ENCODE measurements at places on chromosomes 2 and 18.
A peak's percentile ranks its signal among the peaks of the same experiment; 100 is the strongest.

GRCh38 chr2:164535280-164536025 is 85.8 kb downstream of the GRB14 start:
- DNase-seq, result no peak

GRCh38 chr18:28163201-28163775 is 13.6 kb downstream of the CDH2 start:
- DNase-seq, result no peak

- DNase-seq, result no peak
Observed at GRCh38 chr18:26438980-26439379, 109.4 kb downstream of the KCTD1 start.

DNA sequence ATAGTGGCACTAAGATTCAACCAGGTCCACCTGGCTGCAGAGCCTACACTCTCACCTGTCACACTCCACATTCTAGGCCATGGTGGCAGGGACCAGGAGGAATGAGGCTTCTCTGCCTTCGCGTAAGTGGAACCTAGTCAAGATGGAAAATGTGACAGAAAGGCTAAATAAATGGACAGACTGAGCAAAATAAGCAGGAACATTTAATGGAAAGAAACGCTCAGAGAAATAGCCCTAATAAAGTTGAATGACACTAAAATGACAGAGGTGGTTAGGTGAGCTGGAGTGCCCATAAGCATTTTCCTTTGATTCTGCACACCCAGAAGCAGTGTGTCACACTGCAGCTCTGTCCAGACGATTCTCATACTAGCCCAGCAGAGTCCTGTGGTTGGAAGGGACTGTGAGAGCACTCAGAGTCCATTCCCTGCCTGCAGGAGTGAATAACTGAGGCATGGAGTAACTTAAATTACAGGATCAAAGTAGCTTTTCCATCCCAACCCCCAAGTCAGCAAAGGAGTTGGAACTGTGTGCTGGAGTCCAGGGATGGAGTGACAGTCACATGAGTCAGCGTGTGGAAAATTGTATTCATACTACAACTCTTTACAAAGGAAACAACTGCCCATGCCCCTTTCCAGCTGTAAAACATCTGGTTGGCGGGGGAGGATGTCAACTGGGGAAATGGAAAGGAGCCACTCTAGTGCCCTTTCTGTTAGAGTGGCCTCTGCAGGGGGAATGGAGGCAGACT is 105.4 kb upstream of the LGALSL start:
- DNase-seq, result no peak

- no peak for DNase-seq
Observed at GRCh38 chr18:9619990-9620389, 5.6 kb upstream of the PPP4R1 start.

GRCh38 chr2:129936334-129936934 is 43.0 kb upstream of the RAB6C start:
- DNase-seq, result no peak

GRCh38 chr2:188978291-188979081 is 4.3 kb downstream of the COL3A1 start:
- no peak for DNase-seq

- DNase-seq, result no peak
Observed at GRCh38 chr18:404061-404636, 96.4 kb downstream of the COLEC12 start.

DNA sequence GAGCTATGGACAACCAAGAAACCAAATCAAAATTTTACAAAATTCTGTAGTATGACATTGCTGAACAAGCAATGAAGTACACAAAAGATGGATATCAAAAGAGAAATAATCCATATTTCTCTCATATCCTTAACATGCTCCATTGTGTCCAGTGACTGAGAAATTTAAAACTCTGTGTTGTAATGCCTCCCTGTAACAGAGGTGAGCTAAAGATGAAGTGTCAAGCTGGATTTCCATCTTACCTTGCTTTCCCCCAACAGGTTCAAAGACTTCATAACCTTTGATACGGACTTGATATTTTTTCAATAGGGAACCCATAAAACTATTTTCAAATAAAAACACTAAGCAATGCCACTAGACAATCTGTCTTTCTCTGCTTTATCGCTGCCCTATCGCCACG is 95.7 kb upstream of the SERTAD2 start:
- DNase-seq, result no peak

GRCh38 chr2:239394346-239394945 is 6.4 kb downstream of the HDAC4 start:
- DNase-seq, result no peak

GRCh38 chr2:63861220-63861822 is 19.6 kb downstream of the UGP2 start:
- peak; percentile 63 for DNase-seq

DNA sequence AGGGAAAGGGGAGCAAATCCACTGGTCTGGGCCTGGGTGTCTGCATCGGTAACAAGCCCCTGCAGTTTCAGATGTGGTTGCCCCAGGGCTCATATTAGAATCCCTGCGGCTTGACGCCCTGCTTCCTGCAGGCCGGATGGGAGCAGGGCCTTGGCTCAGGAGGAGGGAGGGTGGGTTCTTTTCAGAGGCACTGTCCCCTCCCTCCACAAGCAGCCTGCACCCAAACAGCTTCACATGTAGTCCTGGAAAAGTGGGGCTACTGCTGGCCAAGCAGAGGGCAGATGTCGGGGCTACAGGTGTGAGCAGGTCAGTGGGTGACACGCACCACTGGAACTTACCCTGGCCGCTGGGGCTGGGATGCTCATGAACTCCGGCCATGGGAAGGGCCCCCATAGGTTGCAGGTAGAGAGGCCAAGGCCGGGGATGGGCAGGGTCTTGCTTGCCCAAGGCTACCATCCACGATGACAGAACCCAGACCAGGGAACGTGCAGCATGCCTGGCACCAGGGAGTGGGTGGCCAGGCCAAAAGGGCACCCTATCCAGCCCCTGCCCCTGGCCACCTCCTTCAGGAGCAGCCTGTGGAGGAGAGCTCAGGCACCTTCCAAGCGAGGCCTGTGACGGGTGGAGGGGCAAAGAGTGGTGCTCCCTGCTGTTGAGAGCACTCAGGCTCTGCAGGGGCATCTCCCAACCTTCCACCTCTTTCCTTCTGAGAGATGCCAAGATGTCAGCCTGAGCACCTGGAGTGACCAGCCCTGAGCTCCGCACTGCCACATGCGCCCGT is 16.8 kb downstream of the ARID5A start:
- DNase-seq, result no peak

GRCh38 chr2:128631698-128632500 is 313.2 kb upstream of the HS6ST1 start:
- no peak for DNase-seq

- peak; percentile 33 for DNase-seq
Observed at GRCh38 chr18:26307161-26307773, 81.0 kb downstream of the TAF4B start.

DNA sequence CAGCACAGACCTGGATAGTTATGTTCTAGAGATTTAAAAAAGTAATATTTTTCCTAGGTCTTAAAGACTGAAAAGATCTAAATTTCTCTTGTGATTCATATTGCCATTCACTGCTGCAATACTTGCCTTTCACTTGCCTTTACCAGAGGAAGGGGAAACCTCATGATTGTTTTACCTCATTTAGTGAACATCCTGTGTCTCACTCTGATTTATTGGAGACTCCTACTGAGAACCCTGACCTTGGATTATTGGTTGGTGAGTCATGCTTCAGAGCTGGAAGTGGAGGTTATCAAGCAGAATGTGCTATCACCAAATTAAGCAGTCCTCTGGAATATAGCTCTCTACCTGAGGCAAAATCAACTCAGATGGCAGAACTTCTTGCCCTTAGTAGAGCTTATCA is 500.5 kb downstream of the TSN start:
- no peak for DNase-seq

DNA sequence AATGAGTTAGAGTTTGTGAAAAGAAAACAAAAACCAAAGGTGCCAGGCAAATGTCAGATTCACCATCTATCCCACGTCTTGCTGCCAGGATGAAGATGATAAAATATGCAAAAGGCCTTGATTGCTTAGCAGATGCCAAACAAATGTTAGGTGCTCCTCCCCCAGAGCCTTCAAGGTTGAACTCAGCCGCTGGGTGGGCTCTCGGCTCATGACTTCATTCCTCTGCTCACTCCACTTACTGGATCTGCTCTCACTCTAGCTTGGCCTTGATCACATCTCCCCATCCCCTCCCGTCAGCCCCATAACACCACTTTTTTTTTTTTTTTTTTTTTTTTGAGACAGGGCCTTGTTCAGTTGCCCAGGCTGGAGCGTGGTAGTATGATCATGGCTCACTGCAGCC is 38.5 kb downstream of the SH2D6 start:
- no peak for DNase-seq

DNA sequence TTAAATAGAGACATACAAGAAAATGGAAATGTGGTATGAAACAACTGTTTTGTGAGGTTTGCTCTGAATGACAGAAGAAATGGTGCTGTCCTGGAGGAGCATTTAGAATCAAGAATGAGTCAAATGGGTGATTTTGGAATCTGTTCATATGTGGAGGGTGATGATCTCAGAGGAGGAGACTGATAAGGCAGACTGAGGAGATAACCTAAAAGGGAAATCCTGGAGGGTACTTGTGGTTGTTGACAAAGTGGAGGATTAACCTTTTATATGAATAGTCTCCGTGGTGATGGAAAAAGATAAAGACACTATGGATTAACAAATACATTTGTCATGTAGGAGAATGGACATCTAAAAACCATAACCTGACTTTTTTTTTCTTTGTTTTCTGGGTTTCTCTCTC is 74.1 kb downstream of the MMADHC start:
- no peak for DNase-seq

DNA sequence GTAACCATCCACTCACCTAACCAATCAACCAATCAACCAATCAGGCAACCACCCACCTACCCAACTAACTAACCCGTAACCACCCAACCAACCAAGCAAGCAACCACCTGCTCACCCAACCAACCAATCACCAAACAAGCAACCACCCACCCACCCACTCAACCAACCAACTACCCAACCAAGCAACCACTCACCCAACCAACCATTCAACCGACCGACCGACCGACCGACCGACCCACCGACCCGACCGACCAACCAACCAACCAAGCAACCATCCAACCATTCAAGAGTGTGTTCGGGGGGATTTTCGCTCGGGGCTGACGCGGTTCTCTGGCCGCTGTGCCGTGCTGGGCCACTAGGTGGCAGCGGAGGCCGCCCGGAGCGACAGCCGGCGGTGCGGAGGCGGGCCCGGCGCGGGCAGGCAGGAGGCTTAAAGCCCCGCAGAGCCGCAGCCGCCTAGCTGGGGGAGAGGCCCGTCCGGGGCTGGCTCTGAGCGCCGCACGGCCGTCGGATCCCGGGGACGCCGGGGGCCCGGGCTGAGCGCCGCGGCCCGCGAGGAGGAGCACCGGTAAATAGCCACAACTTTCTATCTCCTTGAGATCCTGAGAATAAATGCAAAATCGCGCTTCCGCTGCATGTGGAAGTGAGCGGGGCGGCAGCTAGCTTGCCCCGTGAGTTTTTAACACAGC is at the start of gene MC5R:
Gene MC5R (plus strand): TSS at position 443 of the 689 bp plus-strand sequence. CDS start 1,617 bp downstream, outside the sequence.
- DNase-seq, result peak; percentile 12

GRCh38 chr2:171347591-171348032 is 86.2 kb downstream of the METTL8 start:
- no peak for DNase-seq

DNA sequence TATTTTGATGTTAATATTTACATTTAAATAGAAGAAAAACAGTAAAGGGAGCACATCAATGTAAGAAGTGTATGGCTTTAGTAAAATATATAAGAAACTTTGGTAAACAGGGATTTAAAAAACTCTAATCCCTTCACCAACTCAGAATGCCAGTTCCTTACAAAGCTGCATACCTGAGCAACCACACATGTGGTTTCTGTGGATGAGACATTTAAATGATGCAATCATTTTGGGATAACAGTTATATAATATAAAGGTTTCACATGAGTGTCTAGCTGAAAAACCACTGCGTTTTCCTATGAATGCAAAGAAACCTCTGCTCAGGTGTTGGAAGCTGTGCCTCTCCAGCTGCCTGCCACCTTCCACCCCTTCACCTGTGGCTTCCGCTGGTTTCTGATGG is 209.1 kb upstream of the REV1 start:
- no peak for DNase-seq

DNA sequence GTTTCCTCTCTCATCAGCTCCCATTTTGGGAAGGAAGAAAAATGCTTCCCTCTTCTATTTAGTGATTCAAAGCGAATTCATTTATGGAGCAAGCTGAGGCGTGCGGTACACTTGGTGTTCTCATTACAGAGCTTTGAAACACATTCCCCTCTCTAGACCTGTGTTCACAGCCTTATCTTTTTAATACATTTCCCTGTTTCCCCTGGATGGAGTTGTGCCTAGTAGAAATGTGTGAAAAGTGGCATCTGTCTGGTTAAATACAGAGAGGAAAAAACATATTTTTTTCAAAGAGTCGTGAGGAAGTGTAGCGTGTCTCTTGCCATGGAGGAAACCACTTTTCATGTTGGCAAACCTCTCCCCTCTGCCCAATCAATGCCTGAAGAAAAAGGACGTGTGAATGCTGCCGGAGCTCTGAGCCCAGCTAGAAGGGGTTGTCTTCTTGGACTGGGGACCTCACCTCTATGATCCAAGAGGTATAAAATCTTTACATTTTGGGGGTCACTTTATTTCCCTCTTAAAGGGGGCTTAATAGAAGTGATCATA is 52.4 kb downstream of the DPP4 start:
- DNase-seq, result no peak

DNA sequence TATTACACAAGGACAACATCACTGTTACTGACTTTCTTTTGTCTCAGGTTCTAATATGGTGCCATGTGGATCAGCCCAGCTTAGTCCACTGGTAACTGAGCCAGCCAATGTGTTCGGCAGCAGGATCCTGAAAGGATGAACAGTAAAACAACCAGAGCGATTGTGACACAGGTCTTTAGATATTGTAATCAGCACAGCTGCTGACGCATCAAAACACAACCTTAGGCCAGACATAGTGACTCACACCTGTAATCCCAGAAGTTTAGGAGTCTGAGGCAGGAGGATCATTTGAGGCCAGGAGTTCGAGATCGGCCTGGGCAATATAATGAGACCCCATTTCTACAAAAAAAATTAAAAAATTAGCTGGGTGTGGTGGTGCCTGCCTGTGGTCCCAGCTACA is 183.4 kb upstream of the CDH20 start:
- DNase-seq, result no peak

DNA sequence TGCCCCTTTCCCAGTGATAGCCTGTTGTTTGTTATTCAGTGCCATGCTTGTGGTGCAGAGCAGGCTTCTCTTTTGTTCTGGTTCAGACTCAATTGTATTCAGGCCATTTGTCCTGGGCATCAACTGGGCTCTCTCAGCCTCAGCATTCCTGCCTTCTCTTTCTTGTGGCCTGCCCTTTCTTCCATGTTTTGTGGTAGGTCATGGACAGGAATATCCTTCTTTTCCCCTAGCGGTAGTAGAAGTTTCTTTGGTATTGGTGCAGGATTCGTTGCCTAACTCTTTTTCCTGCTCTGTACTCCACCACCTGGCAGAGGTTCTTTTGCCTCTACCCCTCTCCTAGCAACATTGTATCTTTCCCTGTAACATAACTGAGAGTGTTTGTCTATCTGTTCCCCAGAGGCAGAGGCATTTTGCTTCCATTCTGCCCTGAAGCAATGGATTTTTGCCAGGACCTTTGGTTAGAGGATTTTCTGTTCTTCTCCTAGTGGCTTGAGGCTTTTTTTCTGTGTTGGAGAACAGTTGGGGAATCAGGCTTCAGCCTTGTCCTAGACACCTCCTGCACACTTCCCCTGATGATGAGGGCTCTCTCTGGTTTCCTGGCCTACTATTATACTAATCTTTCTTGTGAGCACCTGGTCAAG is 68.5 kb downstream of the NCOA1 start:
- no peak for DNase-seq
